Neural crest cell (in vitro differentiated cells): ENCODE measurements at places on chromosomes 2 and 18.

DNA sequence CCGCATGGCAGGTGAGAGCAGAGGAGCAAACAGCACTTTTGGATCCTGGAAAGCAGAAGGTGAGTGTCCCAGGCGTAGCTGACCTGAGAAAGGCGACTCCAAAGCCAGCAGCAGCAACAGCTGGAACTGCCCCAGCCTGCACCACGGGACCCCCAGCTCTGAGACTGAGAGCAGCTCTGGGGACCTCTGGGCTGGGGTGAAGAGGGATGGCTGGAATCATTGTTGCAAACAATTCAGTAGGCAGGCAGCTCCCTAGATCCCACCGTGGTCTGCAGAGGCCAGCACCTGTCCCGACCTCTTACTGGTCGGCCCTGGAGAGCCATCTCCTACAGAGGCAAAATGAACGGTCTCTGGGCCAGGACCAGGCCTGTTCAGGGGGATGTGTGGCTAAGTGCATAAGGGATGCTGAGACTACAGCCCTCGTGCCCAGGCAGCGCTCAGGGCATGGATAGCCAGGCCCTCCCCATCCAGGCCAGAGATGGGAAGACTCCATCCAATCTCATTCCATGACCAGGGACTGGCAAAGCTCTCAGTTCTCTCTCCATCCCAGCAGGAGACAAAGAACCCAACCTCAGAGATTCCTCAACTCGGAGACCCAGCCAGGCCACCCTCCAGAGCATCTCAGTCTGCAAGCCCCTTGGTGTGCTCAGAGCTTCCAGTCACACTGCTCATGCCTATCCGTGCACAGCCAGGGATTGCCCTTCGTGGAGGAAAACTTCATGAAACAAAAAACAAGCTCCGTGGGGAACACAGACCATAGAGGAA, 38.2 kb upstream of the ALPP start:
- peak overlapping the region; percentile 95 for H3K27ac ChIP-seq
- DNase-seq = no peak
- H3K36me3 ChIP-seq = no peaks in the 10 kb centered on the region

GRCh38 chr18:48356151-48356745, 52.9 kb downstream of the ZBTB7C start:
- H3K4me3 ChIP-seq = no peak overlapping the region
- no peak overlapping the region for H3K27ac ChIP-seq
- no peaks in the 10 kb centered on the region for H3K27me3 ChIP-seq
- no peak for DNase-seq
- H3K36me3 ChIP-seq = no peaks in the 10 kb centered on the region

- H3K27ac ChIP-seq = no peak overlapping the region
- H3K27me3 ChIP-seq = peaks cover 49% of the 10 kb centered on the region
Measured at GRCh38 chr2:230408244-230408842, 7.7 kb upstream of the SP100 start.

- no peaks in the 10 kb centered on the region for H3K4me1 ChIP-seq
- no peak overlapping the region for H3K4me3 ChIP-seq
- no peaks in the 10 kb centered on the region for H3K27me3 ChIP-seq
- H3K36me3 ChIP-seq = no peaks in the 10 kb centered on the region
Measured at GRCh38 chr2:81225756-81226155, 921.2 kb upstream of the LRRTM1 start.
